Brain microvascular endothelial cell (primary cell): ENCODE measurements at places on chromosomes 6 and 20.

- DNase-seq, result no peak
Observed at GRCh38 chr6:54286141-54286540, 22.1 kb upstream of the TINAG start.

GRCh38 chr20:35635652-35636051 lies 20.0 kb downstream of the SPAG4 start:
- DNase-seq, result no peak

- no peak for DNase-seq
Observed at GRCh38 chr20:32024683-32025295, 14.6 kb downstream of the CCM2L start.

GRCh38 chr6:41594326-41594725 lies 43.9 kb upstream of the MDFI start:
- DNase-seq, result no peak

DNA sequence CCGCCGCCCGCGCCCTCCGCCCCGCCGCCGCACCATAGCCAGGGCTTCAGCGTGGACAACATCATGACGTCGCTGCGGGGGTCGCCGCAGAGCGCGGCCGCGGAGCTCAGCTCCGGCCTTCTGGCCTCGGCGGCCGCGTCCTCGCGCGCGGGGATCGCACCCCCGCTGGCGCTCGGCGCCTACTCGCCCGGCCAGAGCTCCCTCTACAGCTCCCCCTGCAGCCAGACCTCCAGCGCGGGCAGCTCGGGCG lies 1.5 kb downstream of the FOXC1 start:
- no peak for DNase-seq

- DNase-seq, result no peak
Observed at GRCh38 chr20:38143238-38143645, 21.8 kb downstream of the TGM2 start.

- peak; percentile 7 for DNase-seq
Observed at GRCh38 chr20:44247586-44248409, 690 bp downstream of the GDAP1L1 start.

DNA sequence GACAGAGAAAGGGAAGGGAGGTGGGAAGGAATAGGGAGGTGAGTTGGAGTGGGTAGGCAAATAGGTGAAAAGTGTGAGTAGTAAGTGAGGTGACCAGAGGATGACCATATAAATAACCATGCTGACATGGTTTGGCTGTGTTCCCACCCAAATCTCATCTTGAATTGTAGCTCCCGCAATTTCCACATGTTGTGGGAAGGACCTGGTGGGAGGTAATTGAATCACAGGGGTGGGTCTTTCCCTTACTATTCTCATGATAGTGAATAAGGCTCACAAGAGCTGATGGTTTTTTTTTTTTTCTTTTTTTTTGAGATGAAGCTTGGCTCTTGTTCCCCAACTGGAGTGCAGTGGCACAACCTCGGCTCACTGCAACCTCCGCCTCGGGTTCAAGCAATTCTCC lies 21.5 kb upstream of the SMIM13 start:
- DNase-seq, result no peak
